ENCODE measurements at places on chromosomes 12 and 14. TPM values are rescaled to one million over a fixed set of nuclear protein-coding genes. Genes with fewer than 3 reads are reported as not detected.

GRCh38 chr14:92668276-92668973, 80.0 kb downstream of the LGMN start:
- DNase-seq, result no peak

DNA sequence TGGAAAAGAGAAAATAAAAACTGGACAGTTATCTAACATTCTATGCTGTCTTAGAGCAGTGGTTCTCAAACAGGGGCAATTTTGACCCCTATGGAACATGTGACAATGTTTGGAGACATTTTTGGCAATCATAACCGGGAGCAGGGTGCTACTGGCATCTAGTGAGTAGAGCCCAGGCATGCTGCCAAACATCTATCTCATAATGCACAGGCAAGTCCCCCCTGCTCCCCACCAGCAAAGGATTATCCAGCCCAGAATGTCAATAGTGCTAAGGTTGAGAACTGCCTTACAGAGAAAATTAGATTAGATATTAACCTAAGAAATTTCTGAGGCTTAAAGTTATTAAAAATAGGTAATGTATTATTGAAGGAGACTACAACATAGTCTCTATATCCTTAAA, 22.9 kb upstream of the CATSPERB start:
- DNase-seq, result no peak

DNA sequence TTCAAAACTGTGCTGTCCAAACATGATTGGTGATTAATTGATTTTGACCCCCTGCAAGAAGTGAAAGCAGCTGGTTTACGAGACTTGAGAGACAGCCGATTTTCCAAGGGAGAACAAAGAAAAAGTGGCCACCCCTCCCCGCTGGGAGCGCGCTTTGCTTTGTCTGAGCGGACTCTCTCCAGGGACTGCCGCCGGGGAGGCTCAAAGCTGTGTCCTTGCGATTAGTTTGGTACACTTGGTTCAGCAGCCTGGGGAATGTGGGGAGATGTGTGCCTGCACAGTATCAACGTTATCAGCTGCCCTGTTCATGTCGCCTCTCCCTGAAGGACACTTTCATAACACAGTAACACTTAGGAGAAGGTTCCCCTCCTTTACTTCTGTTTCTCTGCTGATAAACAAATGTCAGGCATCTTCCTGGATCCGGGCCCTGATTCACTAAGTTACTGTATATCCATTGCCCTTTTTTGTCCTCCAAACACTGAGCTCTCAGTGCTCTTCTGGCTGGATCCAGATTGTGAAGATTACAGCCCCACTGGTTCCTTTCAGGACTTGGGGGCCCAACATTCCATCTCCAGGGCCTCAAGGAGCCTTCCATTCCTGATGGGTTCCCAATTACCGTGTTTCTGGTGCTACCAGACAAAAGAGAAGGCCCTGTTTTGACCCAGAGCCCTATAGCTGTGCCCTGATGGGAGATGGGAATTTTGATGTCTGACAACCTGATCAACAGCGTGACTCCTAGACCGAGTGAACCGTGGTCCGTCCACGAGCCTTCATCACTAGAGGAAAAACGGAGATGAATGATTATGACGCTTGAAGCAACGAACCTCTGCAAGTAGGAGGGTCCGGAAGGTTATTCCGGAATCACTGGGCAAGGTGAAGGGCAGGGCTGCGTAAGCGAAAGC, 31.7 kb upstream of the TUBA1C start:
- no peak for DNase-seq

DNA sequence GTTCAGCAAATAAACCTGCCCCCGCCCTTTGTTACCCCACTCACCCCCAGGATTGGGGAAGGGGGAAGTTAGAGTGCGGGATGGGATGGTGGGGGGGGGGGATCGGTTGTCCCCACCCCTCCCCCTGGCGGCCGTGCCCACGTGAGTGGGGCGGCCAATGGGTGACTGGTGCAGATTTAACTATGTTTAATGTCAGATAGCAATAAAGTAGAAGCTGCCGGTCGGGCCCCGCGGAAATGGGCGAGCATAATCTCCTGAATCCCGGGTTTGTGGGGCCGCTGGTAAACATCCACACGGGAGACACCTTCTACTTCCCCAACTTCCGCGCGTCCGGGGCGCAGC, at the start of gene HOXC12:
Gene HOXC12 (plus strand): TSS at position 210 of the 342 bp plus-strand sequence. CDS start 27 bp downstream, at position 237.
- DNase-seq, result no peak

DNA sequence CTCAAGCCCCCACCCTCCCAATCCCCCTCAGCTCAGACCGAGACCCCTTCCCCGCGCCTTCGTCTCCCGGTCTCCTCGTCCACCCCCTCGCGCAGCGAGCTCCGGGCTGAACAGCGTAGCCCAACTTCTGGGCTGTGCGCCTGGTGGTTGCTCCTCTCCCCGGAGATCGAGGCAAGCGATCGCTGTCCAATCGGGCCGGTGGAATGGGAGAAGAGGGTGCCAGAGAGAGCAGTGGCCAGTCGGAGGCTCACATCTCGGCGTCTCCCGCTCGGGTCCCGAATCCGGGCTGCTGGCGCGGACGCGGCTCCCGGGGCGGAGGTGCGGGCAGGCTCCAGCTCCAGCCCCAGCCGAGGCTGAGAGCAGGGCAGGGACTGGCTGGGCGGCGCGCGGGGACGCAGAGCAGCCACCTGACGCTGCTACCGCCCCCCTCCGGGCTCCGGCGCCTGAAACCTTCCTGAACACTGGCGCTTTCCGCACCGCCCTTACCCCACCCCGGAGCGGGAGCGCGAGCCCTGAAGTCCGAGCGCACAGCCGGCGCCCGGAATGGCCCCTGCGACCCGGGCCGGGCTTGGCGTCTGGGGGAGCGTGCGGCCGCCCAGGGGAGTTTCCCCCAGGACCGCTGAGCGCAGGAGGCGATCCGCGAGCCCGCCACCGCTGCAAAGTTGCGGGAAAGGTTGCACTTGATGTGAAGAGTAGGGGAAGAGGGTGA, 508 bp upstream of the KCNH5 start:
- DNase-seq, result peak; percentile 27

DNA sequence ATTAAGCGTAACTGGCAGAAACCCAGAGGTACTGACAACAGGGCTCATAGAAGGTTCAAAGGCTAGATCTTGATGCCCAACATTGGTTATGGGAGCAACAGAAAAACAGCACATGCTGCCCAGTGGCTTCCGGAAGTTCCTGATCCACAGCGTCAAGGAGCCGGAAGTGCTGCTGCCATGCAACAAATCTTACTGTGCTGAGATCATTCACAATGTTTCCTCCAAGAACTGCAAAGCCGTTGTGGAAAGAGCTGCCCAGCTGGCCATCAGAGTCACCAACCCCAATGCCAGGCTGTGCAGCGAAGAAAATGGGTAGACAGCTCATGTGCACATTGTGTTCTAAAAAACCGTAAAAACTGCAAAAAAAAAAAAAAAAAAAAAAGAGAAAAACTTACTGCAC, 192.3 kb downstream of the MON2 start:
- no peak for DNase-seq

DNA sequence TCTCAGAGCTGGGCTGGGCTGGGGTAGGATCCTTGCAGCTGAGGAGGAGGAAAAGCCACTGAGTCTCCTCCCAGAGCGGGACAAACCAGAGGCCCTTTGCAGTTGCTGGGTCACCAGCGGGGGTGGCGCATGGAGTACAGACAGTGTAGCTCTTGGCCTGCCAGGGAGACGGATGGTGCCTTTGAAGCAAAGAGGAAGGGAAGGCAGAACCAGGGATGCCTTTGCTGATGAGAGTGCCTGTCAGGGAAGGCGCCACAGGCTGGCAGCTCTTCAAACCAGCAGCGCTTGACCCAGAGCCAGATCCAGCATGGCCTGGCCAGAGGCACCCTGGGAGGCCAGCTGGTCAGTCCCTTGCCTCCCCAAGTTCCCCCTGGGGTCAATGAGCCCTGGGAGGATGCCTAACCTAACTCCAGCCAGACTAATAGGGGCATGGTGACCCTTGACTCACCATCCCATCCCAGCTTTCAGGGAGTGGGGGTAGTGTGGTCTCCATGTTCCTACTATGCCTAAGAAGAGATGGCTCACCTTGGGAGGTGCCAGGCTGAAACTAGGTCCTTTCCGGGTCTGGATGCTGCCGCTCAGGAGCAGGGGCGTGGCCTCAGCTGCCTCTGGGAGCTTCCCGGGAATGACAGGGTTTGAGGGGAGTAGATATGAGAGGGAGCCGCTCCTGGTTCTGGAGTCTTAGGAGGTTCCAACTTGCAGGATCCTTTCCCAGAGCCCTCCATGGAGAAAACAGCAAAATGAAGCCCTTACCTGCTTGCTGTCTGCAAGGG, 19.8 kb downstream of the VASH1 start:
- DNase-seq, result no peak

DNA sequence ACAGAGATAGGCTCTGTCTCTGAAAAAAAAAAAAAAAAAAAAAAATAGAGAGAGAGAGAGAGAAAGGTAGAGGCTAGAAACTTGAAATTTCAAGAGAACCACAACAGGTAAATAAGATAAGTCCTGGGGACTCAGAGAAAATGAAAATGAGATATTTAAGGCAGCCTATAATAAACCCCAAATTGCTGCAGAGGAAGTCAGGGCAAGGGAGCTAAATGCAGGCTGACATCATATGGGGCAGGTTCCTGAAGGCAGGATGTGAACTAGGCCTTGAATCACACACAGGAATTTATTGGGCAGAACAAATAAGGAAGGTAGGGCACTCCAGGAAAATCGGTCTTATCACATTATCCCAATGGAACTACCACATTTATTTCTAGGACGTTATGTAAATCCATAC, 54.9 kb upstream of the NUDT4 start:
- no peak for DNase-seq

- no peak for DNase-seq
Observed at GRCh38 chr12:58358369-58358768, 417.0 kb downstream of the ATP23 start.

- DNase-seq, result no peak
Observed at GRCh38 chr14:91303091-91303923, 58.8 kb upstream of the GPR68 start.

AQP2 gene
- polyA plus RNA-seq, result not detected

REP15 gene
- polyA plus RNA-seq, result 1.6 TPM

DLGAP5 gene
- polyA plus RNA-seq, result 10.4 TPM

L2HGDH gene
- 6.2 TPM for polyA plus RNA-seq

Measured in muscle of arm (tissue), 14 donors.